Osteoblast (primary cell): ENCODE measurements at places on chromosomes 7 and 10.

DNA sequence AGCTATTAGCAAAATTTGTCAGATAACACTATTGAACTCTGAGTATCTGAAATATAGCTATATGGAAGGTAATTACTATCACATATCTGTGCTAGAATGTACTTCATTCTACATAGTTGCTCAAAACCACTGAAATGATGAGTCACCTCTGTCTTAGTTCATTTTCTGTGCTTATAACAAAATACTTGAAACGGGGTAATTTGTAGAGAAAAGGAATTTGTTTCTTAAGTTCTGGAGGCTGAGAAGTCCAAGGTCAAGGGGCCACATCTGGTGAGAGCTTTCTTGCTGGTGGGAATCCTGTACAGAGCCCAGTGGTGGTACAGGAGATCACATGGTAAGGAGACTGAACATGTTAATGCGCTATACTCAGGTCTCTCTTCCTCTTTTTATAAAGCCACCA is 41.9 kb upstream of the TNKS2 start:
- no peak for DNase-seq

DNA sequence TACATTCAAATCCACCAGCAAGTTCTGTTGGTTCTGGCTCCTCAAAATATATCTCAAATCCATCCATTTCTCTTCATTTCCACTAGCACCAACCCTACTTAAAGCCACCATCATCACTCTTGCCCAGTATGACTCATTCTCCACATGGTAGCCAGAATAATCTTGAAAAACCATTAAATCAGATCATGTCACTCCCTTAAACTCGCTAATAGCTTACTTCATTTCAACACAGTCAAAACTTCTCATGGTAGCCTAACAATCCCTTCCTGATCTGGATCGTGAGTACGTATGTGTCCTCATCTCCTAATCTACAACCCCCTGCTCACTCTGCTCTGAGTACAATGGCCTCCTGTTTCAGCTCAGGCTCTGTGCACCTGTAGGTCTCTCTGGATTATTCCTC is 8.7 kb downstream of the EPC1 start:
- DNase-seq = no peak

DNA sequence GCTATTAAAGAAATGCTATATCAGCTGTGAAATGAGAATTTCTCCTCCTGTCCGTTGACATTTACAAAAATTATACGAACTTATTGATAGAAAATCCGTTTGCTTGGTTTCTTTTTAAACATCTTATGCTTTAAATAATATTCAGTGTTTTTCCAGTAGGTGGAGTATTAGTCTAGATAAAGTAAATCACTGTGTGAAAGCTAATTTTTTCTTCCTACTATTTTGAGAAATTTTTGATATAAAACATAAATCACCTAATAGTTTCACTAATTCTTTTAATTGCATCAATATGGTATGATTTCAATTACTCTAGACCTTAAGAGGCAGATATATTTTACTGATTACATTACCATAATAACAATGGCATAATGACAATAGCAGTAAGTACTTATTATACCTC is 335.2 kb upstream of the C7orf33 start:
- DNase-seq = no peak

DNA sequence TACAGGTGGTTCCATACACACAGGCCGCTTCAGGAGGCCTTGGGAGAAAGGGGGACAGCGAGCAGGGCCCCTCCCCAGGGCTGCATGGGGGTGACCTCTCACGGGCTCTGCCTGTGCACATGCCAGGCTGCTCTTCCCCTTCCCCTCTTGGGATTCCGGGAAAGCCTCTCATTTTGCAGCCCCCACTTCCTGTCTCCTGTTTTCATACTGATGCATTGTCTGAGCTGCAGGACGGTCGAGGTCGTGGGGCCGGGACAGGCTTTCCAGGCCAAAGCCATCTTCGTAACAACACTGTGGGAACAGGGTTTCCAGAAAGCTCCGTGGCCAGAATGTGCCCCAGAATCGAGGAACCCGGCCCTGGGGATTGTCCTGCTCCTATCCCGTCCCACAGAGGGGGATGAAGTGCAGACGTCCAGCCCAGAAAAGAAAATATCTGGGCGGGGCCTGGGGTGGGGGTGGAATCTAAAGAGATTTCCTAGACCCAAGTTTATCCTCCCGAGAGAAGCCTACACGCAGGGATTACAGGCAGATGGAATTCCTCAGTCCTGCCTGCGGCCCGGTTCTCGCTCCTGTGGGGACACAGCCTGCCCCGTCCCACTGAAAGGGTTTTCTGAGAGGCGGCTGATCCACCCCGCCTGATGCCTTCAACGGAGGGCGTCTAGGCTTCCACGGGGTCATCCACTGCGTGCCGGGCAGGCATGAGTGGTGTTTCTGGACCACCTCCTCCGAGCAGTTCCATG is 29.5 kb upstream of the DNAAF5 start:
- DNase-seq = peak; percentile 74

DNA sequence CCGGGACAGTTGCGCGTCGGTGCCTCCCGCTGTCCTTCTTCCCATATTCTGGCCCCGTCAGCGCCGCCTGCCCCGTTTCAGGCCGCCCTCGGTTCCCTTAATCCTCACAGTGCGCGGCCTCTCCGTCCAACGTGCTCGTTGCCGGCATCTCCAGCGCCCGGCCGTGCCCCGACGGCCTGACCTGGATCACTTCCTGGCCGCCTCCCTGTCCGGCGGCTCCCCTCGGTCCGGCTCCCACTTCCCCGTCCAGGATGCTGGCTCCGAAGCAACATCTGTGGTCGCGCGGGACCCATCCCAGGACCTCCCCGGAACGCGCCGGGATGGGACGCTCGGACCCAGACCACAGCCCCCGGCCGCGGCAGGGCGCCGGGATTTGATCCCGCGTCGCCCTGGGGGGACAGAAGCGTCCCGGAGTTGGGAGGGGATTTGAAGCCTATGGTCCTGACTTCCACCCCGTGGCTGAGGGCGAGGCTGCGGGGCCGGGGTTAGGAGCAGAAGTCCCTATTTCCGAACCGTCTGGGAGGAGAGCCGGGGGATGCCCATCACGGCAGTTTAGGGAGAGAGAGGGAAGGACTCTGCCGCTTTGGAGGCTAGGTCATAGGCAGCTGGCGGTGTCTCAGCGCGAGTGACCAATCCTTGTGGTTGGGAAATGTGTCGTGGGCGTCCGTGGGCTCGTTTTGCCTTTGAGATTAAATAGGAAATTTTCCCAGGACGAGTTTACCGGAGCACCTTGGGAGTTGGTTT is 53.8 kb downstream of the KCTD7 start:
- peak; percentile 84 for DNase-seq

GRCh38 chr7:1031716-1032455 is 12.5 kb upstream of the GPR146 start:
- DNase-seq = no peak

GRCh38 chr7:116223588-116223987 is 13.2 kb downstream of the TES start:
- no peak for DNase-seq

GRCh38 chr7:127532736-127533135 is 52.7 kb downstream of the GCC1 start:
- no peak for DNase-seq

DNA sequence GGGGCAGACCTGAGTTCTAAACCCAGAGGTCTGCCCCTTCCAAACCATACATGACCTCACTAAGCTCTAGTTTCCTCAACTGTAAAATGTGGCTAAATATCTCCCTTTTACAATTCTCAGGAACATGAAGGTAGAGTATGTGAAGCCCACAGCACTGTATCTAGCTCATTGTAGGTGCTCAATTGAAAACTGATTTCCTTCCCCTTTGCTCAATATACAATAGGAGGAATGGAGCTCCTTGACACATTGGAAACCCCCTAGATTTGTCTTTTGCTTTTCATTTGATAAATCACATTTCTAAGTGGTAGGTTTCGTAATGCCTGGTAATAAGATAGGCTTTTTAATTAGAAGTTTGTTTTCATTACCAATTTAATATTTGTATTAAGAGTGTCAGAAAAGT is 153.3 kb downstream of the ARID5B start:
- no peak for DNase-seq

GRCh38 chr7:8136051-8136730 is 125.8 kb downstream of the ICA1 start:
- no peak for DNase-seq

GRCh38 chr10:80870282-80870681 is 332.6 kb downstream of the SH2D4B start:
- no peak for DNase-seq
